Eye (tissue), 1 donor: ENCODE measurements at places on chromosomes 6 and 20.

DNA sequence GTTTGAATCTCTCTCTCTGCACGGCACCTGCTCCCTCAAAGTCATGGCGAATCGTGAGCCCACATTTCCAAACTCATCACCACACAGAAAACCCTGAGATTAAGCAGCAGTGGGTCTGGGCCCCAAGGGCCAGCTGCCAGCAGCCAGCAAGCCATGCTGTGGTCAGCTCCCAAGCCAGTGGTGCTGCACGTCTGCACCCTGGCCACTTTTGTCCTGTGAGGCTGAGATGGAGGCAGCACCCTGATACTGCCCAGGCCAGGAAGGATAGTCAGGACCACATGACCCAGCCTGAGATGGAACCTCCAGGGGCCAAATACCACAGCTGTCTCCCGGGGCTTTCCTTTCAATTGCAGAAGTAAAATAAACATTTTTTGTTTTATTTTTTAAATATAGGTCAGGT lies 93.9 kb downstream of the PRND start:
- DNase-seq: no peak

DNA sequence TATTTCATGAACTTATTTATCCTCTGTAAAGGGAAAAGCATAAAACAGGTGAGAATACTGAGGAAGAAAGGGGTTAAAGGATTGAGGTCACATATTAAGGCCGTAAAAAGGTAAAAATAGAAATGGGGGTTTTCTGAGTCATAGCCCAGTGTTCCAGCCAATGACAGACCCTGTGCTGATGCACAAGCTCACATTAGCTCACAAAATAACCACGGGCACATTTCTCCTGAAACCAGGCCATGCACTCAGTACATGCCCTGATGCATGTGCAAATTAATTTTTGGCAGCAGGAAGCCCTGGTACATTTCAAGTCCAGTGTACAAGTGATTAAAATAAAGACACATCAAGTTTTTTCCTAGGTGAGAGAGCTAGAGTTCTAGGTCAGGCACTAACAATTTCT lies 194.4 kb downstream of the TMEM200A start:
- no peak for DNase-seq

DNA sequence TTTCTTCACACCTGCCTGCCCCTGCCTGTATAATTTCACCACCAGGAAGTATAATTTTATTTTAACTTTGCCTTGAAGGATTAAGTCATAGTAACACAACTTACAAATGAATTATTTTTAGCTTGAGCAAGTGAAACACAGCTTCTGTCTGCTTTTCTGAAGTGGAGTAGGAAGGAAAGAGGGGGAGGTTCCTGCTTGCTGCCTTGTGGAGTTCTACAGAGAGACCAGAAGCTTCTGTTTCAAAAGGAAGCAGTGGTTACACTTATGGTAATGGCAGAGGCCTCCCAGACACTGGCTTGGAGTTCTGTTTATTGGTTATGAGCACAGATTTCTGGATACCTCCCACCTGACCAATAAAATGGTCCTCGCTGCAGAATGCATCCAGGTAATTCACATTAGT lies 159.6 kb downstream of the TMEM200A start:
- DNase-seq: no peak

GRCh38 chr6:35600659-35601125 lies 88.0 kb upstream of the TULP1 start:
- DNase-seq: no peak

- DNase-seq: no peak
Observed at GRCh38 chr6:49662892-49663261, 26.2 kb upstream of the RHAG start.

DNA sequence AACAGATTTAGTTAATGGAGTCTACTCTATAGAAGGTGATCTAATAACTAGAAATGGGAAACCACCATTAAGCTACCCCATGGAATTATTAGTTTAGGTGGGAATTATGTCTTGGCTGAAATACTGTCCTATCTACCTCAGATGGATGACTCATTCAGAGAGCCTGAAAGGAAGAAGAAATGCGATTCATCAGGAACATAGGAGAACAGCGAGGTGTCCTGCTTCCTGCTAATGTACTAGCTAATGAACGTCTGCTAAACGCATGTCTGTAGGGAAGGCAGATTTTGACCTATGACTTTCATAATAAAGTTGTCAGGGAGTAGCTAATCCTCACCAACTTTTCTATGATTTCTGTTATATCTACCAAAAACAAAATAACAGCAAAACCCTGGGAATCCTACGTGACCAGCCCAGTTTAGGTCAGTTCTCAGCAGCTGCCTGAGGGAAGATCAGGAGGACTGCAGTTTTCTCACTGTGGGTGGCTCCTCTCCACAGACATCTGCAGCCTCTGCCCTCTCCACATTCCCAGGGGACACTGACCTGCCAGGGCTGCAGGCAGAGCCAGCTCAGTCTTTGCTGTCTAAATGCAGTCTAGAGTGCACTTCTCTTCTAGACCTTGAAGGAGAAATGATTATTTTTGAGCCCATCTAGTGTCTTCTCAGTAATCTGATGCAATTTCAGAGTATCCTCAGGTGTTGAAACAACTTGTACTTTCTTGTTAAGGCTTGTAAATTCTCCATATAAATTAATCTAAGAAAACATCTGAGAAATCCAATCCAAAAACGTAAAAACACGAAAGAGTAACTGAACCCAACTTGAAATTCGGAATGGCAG lies 18.1 kb upstream of the SFT2D1 start:
- DNase-seq: no peak

GRCh38 chr6:158061709-158062461 lies 80.2 kb downstream of the SYNJ2 start:
- DNase-seq: no peak

- peak; percentile 52 for DNase-seq
Observed at GRCh38 chr20:57294550-57294949, 28.1 kb upstream of the BMP7 start.

DNA sequence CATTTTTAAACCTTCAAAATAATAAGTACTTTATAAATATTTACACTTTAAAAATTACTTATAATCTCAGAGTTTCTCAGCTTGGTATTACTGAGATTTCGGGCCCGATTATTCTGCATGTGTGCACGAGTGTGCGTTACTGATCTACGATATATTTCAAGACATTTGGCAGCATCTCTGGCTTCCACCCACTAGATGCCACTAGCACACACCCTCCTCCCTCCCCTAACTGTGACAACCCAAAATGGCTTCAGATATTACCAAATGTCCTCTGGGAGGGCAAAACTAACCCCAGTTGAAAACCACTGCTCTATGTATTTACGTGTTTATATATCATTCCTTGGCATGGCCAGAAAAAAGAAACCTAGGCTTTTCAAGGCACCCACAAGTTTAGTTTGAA lies 95.9 kb downstream of the FYN start:
- peak; percentile 76 for DNase-seq

DNA sequence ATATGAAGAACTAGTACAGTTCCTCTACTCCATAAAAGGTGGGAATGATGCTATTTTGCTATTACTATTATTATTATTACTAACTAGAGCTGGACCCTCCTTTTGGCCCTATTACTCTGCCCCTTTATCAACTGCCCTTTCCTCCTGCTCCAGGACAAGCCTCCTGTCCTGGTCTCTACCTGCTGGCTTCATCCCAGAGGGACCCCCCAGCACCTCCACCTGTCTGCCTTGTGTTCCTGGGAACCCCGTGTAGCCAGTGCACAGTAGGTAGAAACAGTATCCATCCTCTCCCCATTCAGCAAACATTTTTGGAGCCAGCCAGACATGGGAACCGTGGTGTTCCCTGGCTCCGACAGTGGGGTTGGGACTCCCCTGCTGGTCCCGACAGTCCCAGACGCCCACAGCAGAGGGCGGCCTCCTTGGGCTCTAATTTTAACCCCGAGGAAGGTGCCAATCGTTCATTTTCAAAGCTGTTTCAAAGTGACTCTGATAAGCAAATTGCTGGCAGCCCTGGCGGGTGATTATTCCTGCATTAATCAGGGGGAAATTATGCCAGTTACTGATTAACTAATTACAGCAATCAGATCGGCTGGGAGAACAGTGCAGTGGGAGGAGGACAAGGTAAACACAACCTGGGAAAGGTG lies 44.2 kb upstream of the MDGA1 start:
- DNase-seq: no peak

DNA sequence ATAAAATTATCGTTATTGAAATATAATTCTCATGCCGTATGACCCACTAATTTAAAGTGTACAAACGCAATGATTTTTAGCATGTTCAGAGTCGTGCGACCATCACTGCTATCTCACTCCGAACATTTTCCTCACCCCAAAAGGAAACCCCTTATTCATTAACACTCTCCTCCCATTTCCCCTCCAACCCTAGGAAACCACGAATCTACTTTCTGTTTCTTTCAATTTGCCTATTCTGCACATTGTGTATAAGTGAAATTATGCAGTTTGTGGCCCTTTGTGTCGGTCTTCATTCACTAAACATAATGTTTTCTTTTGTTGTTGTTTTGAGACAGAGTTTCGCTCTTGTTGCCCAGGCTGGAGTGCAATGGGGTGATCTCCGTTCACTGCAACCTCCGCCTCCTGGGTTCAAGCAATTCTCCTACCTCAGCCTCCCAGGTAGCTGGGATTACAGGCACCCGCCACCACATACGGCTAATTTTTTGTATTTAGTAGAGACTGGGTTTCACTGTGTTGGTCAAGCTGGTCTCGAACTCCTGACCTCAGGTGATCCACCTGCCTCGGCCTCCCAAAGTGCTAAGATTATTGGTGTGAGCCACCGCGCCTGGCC lies 99.7 kb upstream of the ZNF217 start:
- DNase-seq: no peak

DNA sequence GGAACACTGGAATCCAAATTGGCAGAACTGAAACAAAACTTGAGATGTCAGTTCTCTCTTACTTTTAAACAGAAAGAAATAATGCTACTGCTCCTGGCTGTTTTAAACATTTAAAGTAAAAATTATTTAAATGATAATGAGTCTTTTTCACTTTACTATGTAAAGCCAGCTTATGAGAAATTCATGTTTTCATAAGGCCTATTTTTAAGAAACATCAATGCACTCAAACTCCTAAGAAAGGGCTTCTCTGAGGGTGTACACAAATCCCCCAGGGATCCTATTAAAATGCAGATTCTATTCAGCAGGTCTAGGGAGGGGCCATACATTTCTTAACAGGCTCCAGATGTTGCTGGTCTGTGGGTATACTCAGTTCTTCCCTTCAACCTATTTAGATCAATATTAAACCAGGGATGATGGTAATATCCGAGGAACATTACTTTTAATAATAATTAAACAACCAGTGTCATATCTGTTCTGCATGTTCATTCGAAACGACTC lies 2.3 kb downstream of the FERMT1 start:
- DNase-seq: no peak
